ENCODE measurements at places on chromosomes 3 and 15. TPM values are rescaled to one million over a fixed set of nuclear protein-coding genes. Genes with fewer than 3 reads are reported as not detected.

The OCA2 gene
- 0.11 TPM for total RNA-seq

The SH2D7 gene
- not detected for total RNA-seq

The LIPH gene
- 7.5 TPM for total RNA-seq

The BUB1B gene
- 37.3 TPM for total RNA-seq

The ACKR4 gene
- total RNA-seq = not detected

The DHFR2 gene
- total RNA-seq = 3.0 TPM

The ASTE1 gene
- 4.8 TPM for total RNA-seq

The FBXO40 gene
- total RNA-seq = not detected

The LYSMD4 gene
- total RNA-seq = 3.9 TPM

The SPRED1 gene
- total RNA-seq = 9.7 TPM

The GRK7 gene
- not detected for total RNA-seq

The CYP1A2 gene
- not detected for total RNA-seq

The RAB6B gene
- total RNA-seq = 2.5 TPM

The SPESP1 gene
- not detected for total RNA-seq

The TMEM266 gene
- total RNA-seq = 0.17 TPM

The FAM107A gene
- total RNA-seq = 0.13 TPM

The C3orf85 gene
- not detected for total RNA-seq

The SPSB4 gene
- 0.38 TPM for total RNA-seq

The TMEM40 gene
- 0.81 TPM for total RNA-seq

The FGD5 gene
- not detected for total RNA-seq

The IQCF5 gene
- not detected for total RNA-seq

The SERINC4 gene
- total RNA-seq = not detected

The ZFAND6 gene
- 99.0 TPM for total RNA-seq

The HRH1 gene
- 7.8 TPM for total RNA-seq

The TRNT1 gene
- 32.3 TPM for total RNA-seq

The CDCP1 gene
- total RNA-seq = 9.5 TPM

The FETUB gene
- 0.14 TPM for total RNA-seq

The ATP10A gene
- 8.0 TPM for total RNA-seq

The TUSC7 gene
- not detected for total RNA-seq

The FBXL22 gene
- 0.32 TPM for total RNA-seq

The MAP2K1 gene
- total RNA-seq = 120 TPM

The BMF gene
- total RNA-seq = 1.6 TPM

The MYL3 gene
- not detected for total RNA-seq

The RBPMS2 gene
- 8.9 TPM for total RNA-seq

The PLA2G4E gene
- total RNA-seq = not detected

The INSYN1 gene
- total RNA-seq = 2.2 TPM

The CFAP161 gene
- total RNA-seq = not detected

The PARP14 gene
- 8.6 TPM for total RNA-seq

The ZDHHC23 gene
- total RNA-seq = 4.0 TPM

The ZNF80 gene
- not detected for total RNA-seq

The CALML4 gene
- 7.9 TPM for total RNA-seq

The SLC22A13 gene
- total RNA-seq = not detected

The YEATS2 gene
- 11.9 TPM for total RNA-seq

The ASB14 gene
- total RNA-seq = not detected

The EEF1AKMT4 gene
- 8.0 TPM for total RNA-seq

The THSD4 gene
- total RNA-seq = 33.5 TPM

The MYEF2 gene
- 21.2 TPM for total RNA-seq

The AHSG gene
- not detected for total RNA-seq

The GOLGA6A gene
- not detected for total RNA-seq

The CLDN11 gene
- total RNA-seq = not detected

The BTLA gene
- total RNA-seq = not detected

The ACKR2 gene
- not detected for total RNA-seq

The GJD2 gene
- total RNA-seq = not detected

The CPNE4 gene
- total RNA-seq = 5.1 TPM

Measured in A549 treated with ZK216348 at 1 μM for 4 hours (cell line).